Mucosa of gallbladder (tissue), 1 donor: ENCODE measurements at places on chromosomes 16 and 17.

DNA sequence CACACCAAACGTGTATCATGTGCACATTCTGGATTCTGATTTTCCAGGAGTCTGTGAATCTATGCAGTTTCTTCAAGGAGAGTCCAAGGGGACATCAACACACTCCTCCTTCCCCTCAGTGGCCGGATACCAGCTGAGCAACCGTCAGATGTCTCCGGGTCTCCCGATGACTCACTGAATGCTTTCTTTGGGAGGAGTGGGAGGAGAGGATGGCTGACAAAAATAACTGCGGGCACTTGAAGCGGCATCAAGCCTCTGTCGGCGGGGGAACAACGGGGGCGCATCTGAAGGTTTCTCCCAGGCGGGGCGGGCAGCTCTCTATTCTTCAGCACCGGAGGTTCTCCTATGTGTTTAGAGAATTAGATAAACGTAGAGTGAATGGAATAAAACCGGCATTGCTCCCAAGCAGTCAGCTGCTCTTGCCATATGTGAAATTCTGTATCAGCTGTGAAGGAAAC, 24.6 kb upstream of the LRRC75A start:
- peak; percentile 16 for DNase-seq

DNA sequence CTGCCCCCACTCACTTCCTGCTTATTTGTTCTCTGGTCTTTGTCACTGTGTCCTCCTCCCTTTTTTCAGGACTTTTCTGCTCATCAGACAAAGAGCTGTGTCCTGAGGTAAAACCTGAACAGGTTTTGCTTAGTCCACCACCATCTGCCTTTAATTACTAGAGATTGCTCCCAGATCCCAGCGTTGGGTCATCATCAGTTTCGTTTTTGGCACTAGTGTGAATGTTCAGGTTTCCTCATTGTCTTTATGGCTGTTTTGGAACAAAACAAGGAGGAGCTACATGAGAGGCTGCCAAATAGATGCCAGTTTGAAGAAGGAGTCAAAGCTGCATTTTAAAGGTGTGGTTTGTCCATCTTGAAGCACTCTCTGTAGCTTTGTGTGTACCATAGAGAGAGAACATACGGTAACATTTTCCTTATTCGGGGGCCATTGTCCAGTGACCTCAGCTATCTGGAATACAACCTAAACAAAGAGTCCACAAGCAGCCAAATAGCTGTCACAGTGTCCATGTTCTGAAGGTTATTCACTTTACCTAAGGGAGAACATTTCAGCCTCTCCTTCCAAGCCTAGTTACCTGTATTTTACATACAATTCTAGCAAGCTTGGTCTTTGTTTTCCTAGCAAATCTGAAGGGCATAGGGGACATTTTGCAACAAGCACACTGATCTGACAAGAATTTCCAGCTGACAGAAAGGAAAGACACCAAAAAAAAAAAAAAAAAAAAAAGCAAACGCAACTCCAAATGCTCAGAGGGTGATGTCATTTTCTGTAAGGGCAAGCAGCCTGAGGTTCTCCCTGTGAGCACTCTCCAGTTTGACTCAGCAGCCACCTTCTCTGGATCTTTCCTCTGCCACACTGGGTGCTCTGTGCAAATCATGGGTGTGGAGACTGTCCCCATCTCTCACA, 196.1 kb downstream of the NTN1 start:
- DNase-seq: no peak

DNA sequence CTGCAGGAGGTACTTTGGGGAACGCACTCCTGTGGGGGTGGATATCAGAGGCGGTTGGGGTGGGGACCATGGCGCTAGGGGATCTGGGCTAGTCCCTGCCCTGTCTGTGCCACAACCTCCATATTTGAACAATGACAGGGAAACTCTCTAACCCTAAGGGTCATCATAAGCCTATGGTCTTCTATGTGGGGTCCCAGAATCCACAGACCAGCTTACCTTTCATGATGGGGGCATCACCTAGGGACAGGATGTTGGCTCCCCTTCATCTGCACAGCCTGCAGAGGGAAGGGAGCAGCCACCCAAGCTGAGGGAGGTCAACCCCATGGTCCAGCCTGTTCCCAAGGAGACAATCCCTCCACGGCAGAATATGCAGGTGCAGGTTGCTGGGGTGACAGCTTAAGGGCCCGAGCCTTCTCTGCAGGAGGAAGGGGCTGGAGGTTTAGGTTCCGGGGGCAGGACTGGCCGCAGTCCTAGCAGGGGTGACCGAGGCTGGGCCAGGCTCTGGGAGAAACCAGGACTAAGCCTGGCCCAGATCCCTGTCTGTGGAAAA, 1.7 kb downstream of the ORAI3 start:
- DNase-seq: no peak

DNA sequence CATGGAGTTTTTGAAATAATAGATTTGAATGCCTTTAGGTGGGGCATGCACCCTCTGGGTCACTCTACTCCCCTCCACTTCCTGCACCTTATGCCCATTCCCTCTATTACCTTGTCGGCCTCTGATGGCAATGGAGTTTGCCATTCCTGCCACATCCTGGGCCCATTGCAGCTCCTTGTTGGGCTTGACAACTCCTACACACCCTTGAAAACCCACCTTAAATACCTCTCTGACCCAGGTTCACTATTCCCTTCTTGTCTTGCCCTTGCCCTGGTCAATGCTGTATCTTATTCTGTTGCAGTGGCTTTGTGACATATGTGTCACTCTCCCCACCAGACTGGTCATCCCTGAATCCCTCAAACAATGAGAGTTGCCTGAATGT, 2.4 kb downstream of the CCR7 start:
- no peak for DNase-seq

GRCh38 chr16:70593544-70593943, 52.8 kb upstream of the IL34 start:
- DNase-seq: no peak

DNA sequence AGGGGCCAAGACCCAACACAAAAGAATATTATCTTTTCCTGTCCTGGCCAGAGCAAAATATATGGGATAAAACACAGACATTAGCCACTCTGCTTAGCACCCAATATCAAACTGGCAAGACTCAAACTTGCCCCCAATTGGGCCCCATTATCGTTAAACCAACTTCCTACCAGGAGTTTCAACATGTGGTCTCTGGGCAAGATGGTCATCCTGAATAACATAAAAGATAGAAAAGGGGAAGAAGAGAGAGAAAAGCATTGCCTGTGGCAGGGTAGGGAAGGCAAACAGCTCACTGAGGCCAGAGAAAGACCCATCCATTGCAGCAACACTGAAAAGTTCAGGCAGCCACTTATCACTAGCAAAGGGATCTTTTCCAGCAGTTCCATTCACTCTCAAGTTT, 502.1 kb downstream of the KIF2B start:
- DNase-seq: no peak

DNA sequence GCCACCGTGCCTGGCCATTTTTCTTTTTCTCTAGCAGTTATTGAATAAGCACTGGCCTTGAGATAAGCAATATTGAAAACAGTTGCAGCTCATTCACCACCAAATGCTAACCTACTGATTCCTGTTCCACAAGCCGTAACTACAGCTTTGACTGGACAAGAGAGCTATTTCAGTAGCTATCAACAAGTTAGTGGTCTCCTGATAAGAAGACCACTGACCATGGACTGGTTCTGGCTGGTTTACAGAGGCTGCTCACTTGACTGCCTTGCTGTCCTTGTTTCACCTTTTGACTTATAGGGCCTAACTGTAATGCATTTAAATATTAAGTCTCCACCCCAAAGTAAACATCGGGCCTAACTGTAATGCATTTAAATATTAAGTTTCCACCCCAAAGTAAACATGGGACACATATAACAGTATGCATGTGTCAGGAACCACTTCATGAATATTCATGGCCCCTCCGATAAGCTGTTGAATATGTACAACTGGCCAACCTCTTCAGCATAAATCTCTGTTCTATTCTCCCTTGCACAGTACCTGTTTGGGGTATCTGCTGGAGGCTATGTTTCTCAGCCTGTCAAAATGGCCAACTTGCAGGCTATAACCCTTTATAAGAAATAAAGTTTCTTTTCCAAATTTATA, 94.1 kb downstream of the USP32 start:
- no peak for DNase-seq

DNA sequence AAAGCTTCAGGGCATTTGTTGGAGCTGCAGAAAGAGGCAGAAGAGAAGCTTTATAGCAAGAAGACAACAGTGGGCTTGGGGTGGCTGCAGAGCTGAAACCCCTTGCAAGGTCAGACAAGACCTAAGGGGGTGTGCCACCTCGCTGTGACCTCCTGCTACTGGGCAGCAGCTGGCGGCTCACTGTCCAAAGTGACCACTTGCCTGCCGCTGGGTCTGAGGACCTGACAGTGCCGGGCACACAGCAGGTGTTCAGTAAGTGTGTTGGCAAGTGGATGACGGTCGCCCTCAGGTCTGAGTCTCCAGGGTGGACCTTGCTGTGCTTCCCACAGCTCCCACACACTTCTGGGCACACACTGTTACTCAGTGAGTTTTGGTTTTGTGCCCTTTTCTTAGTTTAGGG, 336.5 kb downstream of the C16orf95 start:
- DNase-seq: no peak
